ENCODE measurements at places on chromosomes 6 and 20. TPM values are rescaled to one million over a fixed set of nuclear protein-coding genes. Genes with fewer than 3 reads are reported as not detected.

The PERP gene
- polyA plus RNA-seq: 17.1 TPM

DNA sequence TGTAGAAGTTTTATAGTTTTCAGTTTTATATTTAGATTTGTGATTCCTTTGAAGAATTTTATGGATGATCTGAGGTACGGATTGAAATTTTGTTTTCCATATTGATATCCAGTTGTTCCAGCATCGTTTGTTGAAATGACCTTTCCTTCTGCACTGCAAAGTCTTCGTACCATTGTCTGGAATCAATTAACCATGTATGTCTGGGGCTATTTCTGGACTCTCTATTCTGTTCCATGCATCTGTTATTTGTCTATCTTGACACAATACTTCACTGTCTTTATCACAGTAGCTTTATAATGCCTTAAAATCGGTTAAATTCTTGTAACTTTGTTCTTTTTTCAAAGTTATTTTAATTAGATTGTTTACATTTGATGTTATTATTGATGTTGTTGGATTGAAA, 154.9 kb downstream of the FARS2 start:
- no peak for DNase-seq

The CCN6 gene
- 2.7 TPM for polyA plus RNA-seq

- no peak for DNase-seq
These were observed 240.2 kb downstream of the KHDC1L start for GRCh38 chr6:72984981-72985665.

GRCh38 chr6:111121789-111122350, 34.6 kb downstream of the SLC16A10 start:
- DNase-seq: no peak

The BHLHE23 gene
- not detected for polyA plus RNA-seq

GRCh38 chr20:1327241-1327653, 1.7 kb downstream of the SDCBP2 start:
- no peak for DNase-seq

DNA sequence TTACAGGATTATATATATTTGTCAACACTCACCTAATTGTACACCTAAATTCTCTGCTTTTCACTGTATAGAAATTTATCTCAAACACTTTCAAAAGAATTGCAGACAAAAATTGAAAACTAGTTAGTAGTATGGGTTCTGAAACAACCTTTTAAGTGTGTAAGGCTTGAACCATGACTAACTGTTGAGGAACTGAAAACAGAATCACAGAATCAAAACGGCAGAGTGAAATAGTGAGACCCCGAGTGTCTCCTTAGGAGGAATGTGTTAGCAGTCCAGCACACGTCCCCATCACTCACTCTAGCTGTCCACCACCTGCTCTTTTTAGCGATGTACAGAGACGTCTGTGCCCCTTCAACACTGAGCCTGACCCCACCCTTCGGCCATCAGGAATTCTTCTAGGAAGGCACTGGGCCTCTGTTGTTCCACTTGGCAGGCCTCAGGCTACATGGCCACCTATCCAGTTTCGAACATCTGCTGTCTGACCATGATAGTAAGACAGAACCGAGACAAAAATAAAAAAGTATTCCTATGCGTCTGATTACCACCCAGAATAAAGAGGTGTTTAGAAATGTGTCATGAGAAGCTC, 227.4 kb downstream of the C6orf118 start:
- DNase-seq: no peak

DNA sequence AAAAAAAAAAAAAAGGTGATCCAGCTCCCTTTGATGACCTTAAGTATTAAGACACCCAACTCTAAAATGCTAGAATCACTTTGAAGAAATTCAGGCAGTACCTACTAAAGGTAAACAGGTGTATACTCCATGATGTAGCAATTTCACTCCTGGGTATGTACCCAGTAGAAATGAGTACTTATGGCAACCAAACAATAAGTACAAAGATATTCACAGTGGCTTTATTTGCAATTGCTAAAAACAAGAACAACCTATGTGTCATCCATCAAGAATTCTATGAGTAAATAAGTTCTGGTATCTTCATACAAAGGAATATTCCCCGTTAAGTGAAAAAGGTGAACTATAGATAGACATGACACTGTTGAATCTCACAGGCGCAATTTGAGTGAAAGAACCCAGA, 29.4 kb downstream of the MDGA1 start:
- DNase-seq: no peak

The KHDC1 gene
- polyA plus RNA-seq: 12.3 TPM

The TCP11 gene
- 1.9 TPM for polyA plus RNA-seq

DNA sequence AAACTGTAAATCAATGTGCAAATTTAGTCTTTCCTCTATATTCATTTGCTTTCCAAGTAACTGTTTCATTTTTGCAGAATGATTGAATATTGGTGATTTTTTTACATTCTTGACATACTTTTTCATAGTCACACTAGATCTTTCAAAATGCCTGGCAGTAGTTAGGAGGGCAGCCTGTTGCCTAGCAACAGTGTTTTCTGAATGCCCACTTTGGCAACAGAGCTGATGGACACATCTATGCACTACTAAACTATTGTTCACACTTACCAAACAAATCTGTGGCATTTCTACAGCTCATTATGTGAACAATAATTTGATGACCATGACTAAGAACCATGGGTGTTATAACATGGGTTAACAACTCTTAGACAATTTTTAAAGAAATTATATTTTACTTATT, 438.0 kb upstream of the IMPG1 start:
- no peak for DNase-seq

DNA sequence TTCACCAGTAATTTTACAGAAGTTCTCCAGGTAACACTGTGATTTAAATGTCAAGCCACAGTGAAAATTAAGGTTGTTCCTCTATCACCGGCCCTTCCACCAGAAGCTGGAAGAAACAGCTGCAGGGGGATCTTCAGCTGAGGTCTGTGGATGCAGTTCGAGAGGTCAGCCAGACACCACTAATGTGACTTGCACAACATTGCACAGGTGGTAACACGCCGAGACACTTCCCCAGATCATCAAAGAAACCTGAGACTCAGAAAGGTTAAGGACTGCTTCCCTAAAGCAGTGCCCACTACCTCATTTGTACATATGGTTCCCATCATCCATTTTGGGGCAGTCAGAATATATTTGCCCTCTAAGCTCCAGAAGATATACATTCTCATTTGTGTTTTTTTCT, 8.1 kb upstream of the SERPINB9 start:
- no peak for DNase-seq

- DNase-seq: no peak
These were observed 868 bp downstream of the CYB5R4 start for GRCh38 chr6:83860359-83860755.

The MAPK13 gene
- 23.2 TPM for polyA plus RNA-seq
